Ovary (tissue), 10 donors: ENCODE measurements at places on chromosomes 4 and X. TPM values are rescaled to one million over a fixed set of nuclear protein-coding genes. Genes with fewer than 3 reads are reported as not detected.

- no peaks in the 10 kb centered on the region for H3K4me1 ChIP-seq
- no peaks in the 10 kb centered on the region for H3K36me3 ChIP-seq
- H3K27ac ChIP-seq: peak overlapping the region; percentile 91
- no peaks in the 10 kb centered on the region for H3K27me3 ChIP-seq
- DNase-seq: peak; percentile 27
Measured at GRCh38 chrX:56564164-56564885, 898 bp downstream of the UBQLN2 start.

GRCh38 chr4:7043284-7044136 is at the start of gene TADA2B:
Gene TADA2B, plus strand, starts transcription at chr4:7043372. Its CDS starts 208 bp downstream, at chr4:7043580.
- H3K4me3 ChIP-seq: peak within 1 kb of the TSS; percentile 83
- H3K27ac ChIP-seq: peak within 1 kb of the TSS; percentile 26
- H3K36me3 ChIP-seq: no peaks in the 10 kb centered on the region
- no peaks in the 10 kb centered on the region for H3K27me3 ChIP-seq
- H3K4me1 ChIP-seq: peaks cover 29% of the 10 kb centered on the region
- DNase-seq: peak; percentile 70

DNA sequence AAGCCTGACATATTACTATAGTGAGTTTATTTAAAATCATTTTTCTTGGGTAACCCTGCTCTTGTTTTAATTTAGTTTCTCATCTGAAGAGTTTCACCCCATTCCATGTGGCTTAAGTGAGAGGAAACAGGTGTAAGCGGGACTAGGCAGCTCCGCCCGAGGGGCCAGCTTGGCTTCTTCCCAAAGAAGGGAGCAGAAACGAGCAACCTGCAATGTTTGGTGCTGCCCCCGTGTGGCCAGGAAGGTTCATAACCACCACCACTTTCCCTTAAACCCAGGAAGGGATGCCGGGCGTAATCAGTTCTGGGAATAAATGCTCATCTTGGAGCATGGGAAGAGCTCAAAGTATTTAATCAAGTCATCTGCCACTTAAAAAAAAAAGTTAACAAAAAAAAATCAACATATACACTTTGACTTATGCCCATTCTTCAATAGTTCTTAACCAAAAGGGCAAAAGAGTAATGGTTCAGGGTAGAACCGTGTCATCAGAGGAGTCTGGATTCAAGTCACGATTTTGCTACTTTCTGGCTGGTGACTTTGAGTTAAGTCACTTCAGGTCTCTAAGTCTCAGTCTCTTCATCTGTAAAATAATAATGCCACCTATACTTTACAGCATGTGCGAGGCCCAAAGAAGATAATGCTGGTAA is 147.9 kb downstream of the NSUN7 start:
- peak; percentile 81 for DNase-seq
- H3K27me3 ChIP-seq: no peaks in the 10 kb centered on the region
- H3K27ac ChIP-seq: no peak overlapping the region
- H3K4me3 ChIP-seq: no peak overlapping the region
- no peaks in the 10 kb centered on the region for H3K36me3 ChIP-seq

DNA sequence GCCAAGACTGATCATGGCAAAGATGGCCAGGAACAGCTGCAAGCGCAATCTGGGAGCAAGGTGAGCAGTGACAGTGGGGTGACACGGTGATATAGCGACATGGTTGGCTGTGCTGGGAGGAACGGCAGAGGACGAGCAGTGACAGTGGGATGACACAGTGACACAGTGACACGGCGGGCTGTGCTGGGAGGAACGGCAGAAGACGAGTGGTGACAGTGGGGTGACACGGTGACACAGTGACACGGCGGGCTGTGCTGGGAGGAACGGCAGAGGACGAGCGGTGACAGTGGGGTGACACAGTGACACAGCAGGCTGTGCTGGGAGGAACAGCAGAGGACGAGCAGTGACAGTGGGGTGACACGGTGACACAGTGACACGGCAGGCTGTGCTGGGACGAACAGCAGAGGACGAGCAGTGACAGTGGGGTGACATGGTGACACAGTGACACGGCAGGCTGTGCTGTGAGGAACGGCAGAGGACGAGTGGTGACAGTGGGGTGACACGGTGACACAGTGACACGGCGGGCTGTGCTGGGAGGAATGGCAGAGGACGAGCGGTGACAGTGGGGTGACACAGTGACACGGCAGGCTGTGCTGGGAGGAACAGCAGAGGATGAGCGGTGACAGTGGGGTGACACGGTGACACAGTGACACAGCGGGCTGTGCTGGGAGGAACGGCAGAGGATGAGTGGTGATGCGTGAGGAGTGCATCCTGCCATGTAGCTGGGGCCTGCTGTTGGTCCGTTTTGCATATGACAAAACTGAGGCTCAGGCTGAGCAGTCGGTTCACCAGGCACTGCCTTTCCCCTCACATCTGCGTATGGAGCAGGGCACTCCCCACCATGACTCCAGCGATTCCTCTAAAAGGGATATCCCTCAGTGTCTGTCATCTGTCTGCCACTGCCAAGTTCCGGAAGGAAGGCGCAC is 36.0 kb upstream of the MXD4 start:
- H3K4me1 ChIP-seq: no peaks in the 10 kb centered on the region
- no peaks in the 10 kb centered on the region for H3K27me3 ChIP-seq
- no peak overlapping the region for H3K27ac ChIP-seq
- H3K36me3 ChIP-seq: no peaks in the 10 kb centered on the region
- no peak for DNase-seq
- no peak overlapping the region for H3K4me3 ChIP-seq

DNA sequence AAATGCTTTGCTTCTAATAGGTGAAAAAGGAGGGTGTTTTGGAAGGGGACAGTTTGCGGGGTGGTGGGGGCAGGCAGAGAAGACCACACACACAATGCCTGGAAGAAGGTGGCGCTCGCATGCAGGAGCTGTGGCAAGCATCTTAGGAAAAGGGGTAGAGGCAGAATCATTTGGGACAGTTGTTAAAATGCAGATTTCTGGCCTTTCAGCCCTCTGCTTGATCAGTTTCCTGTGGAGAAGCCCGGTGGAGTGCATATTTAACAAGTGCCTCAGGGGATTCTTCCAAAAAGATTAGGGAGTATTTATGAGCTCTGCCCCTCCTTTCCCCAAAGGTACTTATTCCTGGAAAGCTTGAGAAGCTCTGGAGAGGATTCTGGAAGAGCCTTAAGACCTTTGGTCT is 4.8 kb downstream of the NOCT start:
- H3K4me3 ChIP-seq: no peak overlapping the region
- H3K27me3 ChIP-seq: no peaks in the 10 kb centered on the region
- H3K4me1 ChIP-seq: peaks cover 2% of the 10 kb centered on the region
- DNase-seq: no peak

The HS6ST2 gene
- 18.7 TPM for total RNA-seq

The MAML3 gene
- 23.8 TPM for total RNA-seq

The ASB5 gene
- not detected for total RNA-seq
